ENCODE measurements at places on chromosomes 5 and 9. TPM values are rescaled to one million over a fixed set of nuclear protein-coding genes. Genes with fewer than 3 reads are reported as not detected.

CDC25C gene
- 0.21 TPM for total RNA-seq

DNA sequence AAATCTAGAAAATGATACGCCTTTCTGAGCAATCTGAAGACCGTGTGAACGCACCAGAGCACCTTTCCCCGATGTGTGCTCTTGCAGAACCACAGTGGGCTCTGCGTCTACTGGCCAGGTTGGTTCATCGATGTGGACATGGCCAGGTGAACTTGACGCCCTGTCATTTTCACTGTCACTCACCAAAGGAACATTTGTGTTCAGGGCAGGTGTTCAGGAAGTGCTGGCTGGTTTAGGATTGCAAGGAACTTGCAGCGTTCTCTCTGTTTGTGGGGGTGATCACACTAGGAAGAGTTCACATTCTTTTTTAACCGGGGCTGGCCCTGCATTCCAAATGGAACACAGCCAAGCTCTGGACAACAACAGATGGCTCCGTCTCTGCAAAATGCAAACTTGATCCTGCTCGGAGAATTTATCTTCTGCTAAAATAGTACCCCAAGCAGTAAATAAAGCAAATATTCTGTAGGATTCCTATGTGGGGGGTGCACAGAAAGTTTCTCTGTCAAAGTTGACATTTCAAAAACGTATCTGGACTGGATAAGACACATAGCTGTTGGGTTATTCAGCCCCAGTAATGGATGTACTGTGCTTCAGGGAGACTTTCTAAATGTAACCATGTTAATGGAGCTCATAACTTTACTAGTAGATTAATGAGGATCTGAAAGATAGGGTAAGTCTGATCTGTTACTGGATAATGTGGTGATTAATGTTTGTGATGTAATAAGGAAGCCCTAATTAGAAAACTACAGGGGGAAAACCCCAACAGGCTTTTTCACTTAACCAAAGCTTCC lies 45.7 kb upstream of the FANCC start:
- DNase-seq: no peak

DNA sequence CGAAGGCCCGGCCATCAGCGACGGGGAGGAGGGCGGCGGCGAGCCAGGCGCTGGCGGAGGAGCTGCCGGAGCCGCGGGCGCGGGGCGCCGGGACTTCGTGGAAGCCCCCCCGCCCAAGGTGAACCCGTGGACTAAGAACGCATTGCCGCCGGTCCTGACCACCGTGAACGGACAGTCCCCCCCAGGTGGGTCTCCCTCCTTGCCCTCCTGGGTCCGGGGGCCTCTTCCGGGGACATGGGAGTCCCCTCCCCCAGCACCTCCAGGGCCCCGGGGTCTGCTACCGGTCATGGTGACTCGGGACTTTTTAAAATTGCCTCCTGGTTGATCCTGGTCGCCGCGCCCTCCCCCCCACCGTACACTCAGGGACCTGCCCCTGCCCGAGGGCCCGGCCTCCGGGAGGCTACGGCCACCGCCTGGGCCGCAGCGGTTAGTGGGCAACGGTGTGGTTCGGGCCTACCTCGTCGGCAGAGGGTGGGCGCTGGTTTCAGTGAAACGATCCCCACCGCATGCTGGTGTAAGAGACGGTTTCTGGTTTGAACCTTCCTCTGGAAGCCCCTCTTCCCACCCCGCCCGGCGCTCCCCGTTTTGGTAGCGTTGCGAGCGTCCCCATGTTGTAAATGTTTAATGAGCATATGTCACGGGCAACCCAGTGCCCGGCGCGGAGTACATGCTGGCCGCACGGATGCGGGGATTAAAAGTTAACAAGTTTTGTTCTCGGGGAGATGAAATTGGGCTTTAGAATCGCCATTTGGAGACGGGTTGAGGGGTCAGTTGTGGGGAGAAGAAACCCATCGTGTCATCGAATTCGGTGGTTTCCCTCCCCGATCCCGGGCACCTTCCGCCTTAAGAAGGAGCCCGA lies 1.1 kb downstream of the LARP1 start:
- DNase-seq: peak; percentile 44

- DNase-seq: no peak
These were observed 117.5 kb upstream of the OR13F1 start for GRCh38 chr9:104386425-104387069.

DNA sequence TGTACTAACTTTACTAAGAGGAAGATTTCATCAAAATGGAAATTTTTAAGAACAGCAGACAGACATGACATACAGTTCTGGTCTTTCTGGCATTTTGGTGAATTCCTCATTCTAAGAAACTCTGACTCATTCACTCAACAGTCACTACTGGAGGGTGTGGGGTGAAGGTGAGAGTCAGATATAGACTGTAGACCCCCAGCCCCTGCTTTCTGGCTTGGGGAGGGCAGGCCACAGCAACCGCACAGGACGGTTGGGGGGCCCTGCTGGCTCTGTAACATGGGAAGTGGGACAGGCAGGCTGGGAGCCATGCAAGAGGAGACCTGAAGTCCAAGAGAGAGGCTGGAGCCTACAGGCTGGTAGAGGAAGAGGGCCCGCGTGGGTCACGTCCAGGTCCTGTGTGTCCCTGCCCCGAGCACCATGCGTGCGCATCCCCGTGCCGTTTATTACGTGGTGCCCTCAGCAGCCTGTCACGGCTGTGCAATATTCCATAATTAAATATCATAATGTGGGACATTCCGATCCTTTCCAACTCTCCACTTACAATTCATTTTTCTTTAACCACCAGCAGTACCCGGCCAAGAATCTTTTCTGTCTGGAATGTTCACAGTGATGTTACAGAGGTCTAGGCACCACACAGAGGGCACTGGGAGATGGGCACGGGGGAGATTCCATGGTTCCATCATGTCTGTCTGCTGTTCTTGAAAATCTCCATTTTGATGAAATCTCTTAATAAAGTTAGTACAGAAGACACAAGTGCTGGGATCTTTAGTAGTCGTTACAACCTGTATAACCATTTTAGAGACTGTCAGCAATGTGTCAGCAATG lies 75.5 kb downstream of the SEMA4D start:
- DNase-seq: no peak

TOR1B gene
- total RNA-seq: 11.6 TPM

Measured in left cardiac atrium (tissue), 4 donors.